PC-3 (cell line): ENCODE measurements at places on chromosomes 11 and 22. TPM values are rescaled to one million over a fixed set of nuclear protein-coding genes. Genes with fewer than 3 reads are reported as not detected.

GRCh38 chr11:78099666-78100065 lies 20.0 kb upstream of the NDUFC2 start:
- DNase-seq = no peak

- no peak for DNase-seq
Observed at GRCh38 chr11:122833846-122834464, 4.3 kb upstream of the CRTAM start.

GRCh38 chr11:132158091-132158490 lies 787.7 kb downstream of the NTM start:
- peak; percentile 50 for DNase-seq

Gene MRPL48
- 48.0 and 80.8 TPM in 2 replicates for total RNA-seq

Gene MRGPRX3
- not detected in 2 replicates for total RNA-seq

- DNase-seq = no peak
Observed at GRCh38 chr11:6746086-6746618, 25.6 kb downstream of the OR2AG2 start.

Gene OR8D1
- not detected in 2 replicates for total RNA-seq

Gene CNTN5
- not detected in 2 replicates for total RNA-seq

DNA sequence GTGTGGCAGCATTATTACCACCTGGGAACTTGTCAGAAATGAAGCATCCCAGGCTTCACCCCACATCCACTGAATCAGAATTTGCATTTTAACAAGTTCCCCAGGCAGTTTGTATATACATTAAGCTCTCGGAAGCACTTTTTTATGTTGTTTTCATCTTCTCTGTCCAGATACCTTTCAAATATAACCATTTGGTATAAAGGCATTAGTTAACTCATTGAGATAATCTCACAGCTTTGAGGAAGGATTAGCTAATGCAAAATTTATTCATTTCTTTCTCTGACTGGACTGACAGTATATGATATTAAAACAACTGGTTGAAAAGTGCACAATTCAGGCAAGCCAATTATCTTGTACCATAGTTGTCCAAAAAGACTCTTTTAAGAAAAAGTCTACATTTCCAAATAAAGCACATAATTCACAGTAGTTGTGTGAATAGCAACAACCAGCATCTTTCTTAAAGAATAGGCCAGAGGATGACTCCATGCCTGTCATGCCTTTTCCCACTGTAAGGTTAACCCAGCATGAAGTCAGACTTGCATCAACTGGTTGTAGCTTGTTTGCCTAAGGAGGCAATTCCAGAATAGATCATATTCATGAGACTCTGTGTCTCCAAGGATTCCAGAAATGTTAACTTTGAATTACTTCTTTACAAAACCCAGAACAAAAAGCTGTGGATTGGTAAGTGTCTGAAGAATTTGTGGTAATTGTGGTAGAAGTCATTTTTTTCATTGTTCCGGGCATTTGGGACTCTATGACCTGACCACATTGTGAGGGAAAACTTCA lies 254.3 kb upstream of the SESN3 start:
- DNase-seq = no peak

Gene TH
- total RNA-seq = 8.3 and 11.2 TPM in 2 replicates
